Erythroblast (primary cell): ENCODE measurements at places on chromosomes 12 and 14.

DNA sequence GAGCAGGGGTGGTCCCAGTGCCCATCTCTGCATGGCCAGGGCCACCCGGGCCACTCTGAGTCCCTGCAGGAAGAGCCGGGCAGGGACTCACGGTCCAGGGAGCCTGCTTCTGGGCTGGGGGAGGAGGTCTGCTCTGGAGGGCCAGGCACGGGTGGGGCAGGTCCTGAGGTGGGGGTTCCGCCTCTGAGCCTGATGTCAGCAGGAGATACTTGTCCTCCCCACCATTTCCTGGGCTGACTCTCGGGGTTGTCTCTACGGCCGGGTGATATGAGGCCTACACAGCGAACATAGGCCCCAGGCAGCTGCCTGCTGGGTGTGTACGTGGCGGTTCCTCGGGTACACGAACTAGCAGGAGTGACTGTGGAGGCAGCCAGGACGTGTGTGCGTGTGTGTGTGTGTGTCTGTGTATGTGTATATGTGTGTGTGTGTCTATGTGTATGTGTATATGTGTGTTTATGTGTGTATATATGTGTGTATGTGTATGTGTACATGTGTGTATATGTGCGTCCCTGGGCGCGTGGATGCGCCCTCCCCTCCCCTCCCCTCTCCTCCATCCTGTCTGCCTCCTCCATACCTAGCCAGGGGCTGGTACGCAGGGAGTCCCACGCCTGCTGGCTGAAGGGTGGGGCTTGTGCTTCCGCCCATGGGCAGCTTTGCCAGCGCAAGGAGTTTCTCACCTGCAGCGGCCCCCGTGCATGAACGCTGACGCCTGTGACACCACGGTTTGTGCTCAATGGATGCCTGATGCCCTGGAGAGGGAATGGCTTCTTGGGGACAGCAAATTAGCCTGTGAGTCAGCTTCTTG lies 30.4 kb upstream of the TRAF3 start:
- DNase-seq: no peak

DNA sequence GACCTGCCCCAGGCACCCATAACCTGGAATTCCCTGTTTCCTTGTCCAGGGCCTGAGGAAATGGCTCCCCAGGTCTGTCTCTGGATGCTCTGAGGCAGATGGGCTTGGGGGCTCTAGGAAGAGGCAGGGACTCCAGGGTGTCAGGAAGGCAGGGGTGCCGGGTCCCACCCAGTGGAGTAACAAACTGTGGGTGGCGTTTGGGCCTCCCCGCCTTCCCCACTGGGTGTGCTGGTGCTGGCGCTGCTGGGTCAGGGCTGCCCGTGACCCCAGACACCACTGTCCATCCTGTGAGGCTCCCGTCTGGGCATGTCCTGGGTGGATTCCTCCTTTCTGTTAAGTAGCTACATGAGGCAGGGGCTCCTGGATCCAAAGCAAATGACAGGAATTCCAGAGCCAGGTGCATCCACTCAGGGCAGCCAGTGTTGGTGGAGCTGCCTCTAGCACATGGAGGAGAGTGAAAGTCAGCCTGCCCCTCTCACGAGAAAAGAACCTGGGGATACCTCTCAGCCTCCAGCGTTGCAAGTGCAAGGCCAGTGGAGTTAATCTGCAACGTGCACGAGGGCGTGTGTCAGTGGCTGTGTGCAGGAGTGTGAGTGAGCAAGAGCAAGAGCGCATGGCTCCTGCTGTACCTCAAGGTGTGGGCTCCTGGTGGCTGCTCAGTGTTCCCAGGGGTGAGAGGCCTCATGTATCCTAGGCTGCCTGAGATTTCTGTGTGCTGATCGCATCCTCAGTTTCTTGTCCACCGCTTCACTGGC lies 403.1 kb downstream of the TMEM121 start:
- no peak for DNase-seq

DNA sequence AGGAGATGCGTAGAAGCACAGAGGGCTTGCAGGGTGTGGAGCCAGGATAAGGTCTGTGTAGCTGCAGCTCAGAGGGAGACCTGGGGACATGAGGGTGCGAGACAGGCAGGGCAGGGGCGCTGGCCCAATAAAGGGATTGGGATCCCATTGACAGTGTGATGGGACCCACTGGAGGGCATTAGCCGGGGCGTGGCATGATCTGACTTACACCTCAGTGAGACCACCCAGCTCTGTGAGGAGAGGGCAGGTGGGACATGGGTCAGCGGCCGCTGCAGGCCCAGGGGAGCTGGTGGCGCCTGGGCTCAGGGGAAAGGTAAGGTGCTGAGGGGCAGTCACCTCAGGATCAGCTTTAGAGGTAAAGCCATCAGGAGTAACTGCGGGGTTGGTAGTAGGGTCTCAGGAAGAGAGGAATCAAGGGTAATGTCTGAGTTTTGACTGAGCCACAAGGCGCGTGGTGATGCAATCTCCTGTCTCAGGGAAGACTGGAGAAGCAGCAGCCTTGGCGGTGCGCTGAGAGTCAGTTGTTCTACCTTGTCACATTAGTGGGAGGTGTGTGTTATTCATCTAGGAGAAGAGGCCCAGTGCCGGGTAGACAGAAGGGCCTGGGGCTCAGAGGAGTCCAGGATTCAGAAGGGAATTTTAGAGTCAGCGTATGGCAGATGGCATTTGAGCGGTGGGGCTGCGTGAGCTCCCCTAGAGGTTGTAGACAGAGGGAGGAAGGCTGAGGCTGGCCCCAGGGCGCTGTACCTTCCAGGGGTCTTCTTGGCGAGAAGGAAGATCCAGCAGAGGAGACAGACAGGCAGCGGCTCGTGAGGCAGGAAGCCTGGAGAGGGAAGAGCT lies 30.8 kb upstream of the BDKRB2 start:
- DNase-seq: no peak

DNA sequence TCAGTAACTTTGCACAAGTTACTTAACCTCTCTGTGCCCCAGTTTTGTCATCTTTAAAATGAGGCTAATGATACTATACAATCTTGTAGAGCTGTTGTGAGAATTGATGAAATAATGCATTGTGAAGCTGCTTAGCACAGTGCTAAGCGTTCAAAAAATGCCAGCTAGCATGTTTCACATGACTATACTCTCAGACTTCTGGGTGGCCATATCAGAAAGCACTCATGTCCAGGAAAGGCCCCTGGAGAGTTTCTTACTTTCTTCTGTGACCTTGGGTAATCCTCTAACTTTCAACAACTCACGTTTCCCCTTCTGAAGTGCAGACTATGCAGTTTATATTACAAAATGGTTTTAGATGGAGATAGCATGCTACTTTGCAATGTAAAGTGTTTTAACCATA lies 68.1 kb downstream of the TPH2 start:
- DNase-seq: no peak

DNA sequence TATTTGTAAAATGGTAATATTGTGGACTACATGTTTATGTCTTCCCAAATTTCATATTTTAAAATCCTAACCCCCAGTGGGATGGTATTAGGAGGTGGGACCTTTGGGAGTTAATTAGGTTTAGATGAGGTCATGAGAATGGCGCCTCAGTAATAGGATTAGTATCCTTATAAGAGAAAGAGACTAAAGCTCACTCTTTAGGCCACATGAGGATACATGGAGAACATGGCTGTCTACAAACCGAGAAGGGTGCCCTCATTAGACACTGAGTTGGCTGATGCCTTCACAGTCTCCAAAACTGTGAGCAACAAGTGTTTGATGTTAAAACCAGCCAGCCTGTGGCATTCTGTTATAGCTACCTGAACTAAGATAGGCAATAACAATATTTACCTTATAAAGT lies 58.3 kb upstream of the OTOGL start:
- DNase-seq: no peak

GRCh38 chr12:127179176-127179575 lies 1087.8 kb upstream of the TMEM132C start:
- no peak for DNase-seq

GRCh38 chr14:103629503-103630121 lies 601 bp downstream of the KLC1 start:
- DNase-seq: peak; percentile 68

GRCh38 chr14:75539561-75540478 lies 17.6 kb downstream of the BATF start:
- no peak for DNase-seq

DNA sequence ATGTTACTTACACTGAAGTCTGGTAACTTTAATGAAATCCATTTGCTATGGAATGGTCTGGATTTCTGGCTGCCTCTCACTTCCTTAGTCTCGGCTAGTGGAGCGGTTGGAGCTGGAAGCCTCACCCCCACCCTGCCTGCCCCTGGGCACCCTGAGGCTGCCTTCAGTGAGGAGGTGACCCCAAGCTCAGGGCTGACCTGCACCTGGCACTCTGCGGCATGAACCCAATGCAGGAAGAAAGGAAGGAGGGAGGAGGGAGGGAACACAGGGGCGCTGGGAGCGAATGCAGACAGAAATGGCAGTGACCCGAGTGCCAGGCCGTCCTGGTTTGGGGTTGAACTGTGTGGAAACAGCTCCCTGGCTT lies 353.1 kb downstream of the TMEM121 start:
- DNase-seq: no peak

- DNase-seq: peak; percentile 71
Observed at GRCh38 chr14:80584744-80585505, 356.6 kb downstream of the CEP128 start.

DNA sequence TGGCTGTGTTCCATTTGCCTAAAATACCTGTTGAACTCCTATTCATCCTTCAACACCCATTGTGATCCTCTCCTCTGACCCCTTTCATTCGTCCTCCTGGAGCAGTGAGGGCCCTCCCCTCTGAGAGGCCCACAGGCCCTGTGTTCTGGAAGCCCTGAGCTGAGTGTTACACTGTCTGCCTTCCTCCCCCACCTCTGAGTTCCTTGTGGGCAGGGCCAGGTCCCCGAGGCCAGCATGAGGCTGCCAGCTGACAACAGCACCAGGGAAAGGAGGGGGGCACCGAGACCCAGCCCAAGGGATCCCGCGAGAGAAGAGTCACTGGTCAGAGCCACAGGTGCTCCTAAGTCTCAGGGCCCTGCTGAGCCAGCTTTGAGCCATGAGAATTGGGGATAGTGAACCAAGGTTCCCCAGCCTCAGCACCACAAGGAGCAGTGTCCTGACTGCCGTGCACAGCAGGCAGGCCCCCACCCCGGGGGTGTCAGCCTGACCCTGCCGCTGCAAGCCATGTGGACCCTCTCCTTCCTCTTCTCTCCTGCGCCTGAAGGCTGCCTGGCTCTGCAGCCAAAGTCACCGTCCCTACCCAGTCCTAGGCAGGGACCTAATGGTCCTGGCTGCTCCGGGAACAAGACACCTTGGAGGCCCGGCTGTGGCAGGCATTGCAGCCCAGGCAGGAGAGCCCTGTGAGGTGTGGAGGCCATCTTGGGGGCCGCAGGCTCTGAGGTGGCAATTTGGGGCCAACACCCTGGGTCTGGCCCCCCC lies 52.5 kb downstream of the BEGAIN start:
- DNase-seq: no peak

GRCh38 chr12:110248096-110248447 lies 33.0 kb upstream of the ATP2A2 start:
- no peak for DNase-seq

- no peak for DNase-seq
Observed at GRCh38 chr14:87285506-87285905, 707.5 kb downstream of the GALC start.

DNA sequence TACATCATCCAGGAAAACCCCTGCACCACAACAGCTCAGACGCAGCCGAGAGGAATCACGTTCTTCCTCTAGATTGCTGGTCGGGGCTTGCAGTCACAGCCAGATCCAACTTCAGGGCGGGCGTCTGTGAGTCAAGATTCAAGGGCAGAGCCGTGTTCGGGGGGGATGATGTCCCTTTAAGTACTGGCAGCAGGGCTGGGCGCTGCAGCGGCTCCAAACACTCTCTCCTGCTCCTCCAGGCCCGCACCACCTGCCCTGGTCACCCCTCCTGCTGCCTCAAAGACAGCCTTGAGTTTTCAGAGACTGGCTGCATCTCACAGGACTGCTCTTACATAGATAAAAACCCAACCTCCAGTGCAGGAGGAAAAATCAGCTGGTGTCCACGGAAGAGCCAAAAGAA lies 68.3 kb downstream of the KDM2B start:
- DNase-seq: no peak

DNA sequence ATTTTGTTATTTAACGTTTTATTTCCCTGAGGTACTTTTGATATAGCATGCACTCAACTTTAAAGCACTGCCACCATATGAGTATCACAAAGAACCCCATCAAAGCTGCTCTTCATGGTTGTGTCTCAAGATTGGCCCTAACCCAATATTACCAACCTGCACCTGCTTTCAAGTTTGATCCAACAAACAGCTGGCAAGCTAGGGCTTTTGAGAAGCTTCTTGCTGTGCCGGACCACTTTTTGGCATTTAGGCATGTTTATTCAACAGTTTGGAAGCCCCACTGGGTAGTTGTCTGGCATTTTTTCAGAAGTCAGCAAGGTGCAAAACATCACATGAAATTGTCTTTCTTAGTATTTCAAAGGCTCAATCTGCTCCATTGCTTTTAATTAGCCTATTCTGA lies 137.2 kb upstream of the PLEKHA5 start:
- no peak for DNase-seq

DNA sequence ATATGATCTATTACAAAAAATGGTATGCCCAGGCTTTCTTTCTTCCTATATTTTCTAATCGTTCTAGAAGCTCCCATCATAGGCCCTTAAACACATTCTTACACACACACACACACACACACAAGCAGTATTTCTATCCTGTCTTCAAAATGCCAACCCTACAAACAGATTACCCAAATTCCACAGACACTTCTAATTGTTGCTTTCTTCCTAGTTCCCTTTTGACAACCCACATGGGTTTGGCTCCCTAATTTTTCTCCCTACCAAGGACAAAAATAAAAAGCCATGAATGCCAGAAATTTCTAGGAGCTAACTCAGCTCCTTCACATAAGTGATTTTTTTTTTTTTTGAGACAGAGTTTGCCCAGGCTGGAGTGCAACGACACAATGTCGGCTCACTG lies 60.3 kb upstream of the NTF3 start:
- DNase-seq: no peak
